ENCODE measurements at places on chromosomes 6 and 20.

- no peaks in the 10 kb centered on the region for H3K27me3 ChIP-seq
- H3K36me3 ChIP-seq, result peaks cover 4% of the 10 kb centered on the region
- DNase-seq, result no peak
- no peaks in the 10 kb centered on the region for H3K4me1 ChIP-seq
These were observed 91.2 kb downstream of the RALGAPA2 start for GRCh38 chr20:20621195-20621594.

GRCh38 chr20:4953881-4954280 is 47.4 kb downstream of the SLC23A2 start:
- H3K4me1 ChIP-seq, result peaks cover 13% of the 10 kb centered on the region
- DNase-seq, result no peak

DNA sequence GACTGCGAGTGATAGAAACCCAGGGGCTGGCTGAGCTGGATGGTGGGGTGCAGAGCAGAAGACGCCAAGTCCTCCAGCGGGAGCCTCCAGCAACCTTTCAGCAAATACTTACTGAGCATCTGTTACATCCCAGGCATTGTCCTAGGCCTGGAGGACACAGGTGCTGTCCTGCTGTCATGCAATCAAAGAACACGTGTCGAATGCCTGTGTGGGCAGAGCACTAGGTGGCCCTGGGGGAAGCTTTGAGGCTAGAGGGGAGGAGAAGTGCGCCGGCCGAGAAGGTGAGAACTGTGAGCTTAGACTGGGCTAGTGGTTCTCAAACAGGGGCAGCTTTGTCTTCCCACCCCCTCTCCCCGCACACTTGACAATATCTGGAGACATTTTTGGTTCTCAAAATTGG is 233.6 kb downstream of the BMP7 start:
- H3K27ac ChIP-seq, result no peak overlapping the region
- peaks cover 47% of the 10 kb centered on the region for H3K27me3 ChIP-seq
- H3K4me1 ChIP-seq, result peaks cover 6% of the 10 kb centered on the region
- no peak overlapping the region for H3K4me3 ChIP-seq
- H3K36me3 ChIP-seq, result no peaks in the 10 kb centered on the region
- DNase-seq, result no peak

GRCh38 chr6:62516291-62517141 is 230.5 kb upstream of the KHDRBS2 start:
- no peaks in the 10 kb centered on the region for H3K4me1 ChIP-seq
- no peaks in the 10 kb centered on the region for H3K27me3 ChIP-seq
- DNase-seq, result no peak
- H3K27ac ChIP-seq, result no peak overlapping the region
- H3K4me3 ChIP-seq, result no peak overlapping the region

DNA sequence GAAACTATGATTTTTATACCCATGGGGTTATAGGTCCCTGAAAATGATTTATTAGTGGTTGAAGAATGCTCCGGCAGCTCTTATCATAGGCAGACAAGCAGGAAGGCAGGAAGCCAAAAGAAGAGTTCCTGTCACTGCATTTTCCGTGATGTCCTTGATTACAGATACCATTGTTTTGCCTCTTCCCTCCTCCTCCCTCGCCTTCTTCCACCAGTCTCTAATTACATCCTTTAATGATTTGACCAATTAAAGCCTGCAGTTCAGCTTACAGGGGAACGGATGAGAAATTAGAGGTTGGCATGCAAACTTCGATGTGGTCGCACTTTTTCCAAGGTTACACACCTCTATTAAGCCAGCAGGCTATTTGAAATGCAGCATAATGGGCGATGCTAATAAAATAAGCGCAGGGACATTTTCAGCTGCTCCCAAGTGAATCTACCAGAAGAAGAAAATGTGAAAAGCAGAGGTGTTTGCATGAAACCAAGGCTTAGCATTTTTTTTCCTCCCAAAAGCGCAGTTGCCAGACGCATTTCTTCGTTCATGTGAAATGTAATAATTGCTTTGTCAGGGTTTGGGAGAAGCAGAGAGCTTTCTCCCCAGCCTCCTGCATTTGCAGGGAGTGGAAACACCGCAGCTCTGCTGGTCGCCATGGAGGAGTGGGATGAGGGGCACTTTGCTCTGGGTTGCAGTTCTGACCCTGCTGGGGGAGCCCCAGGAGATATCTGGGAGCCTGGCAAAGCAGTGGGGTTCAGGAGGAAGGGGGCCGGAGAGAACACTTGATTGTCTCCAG is 6.0 kb downstream of the NOX3 start:
- no peaks in the 10 kb centered on the region for H3K4me1 ChIP-seq
- no peaks in the 10 kb centered on the region for H3K36me3 ChIP-seq
- H3K27ac ChIP-seq, result no peak overlapping the region

DNA sequence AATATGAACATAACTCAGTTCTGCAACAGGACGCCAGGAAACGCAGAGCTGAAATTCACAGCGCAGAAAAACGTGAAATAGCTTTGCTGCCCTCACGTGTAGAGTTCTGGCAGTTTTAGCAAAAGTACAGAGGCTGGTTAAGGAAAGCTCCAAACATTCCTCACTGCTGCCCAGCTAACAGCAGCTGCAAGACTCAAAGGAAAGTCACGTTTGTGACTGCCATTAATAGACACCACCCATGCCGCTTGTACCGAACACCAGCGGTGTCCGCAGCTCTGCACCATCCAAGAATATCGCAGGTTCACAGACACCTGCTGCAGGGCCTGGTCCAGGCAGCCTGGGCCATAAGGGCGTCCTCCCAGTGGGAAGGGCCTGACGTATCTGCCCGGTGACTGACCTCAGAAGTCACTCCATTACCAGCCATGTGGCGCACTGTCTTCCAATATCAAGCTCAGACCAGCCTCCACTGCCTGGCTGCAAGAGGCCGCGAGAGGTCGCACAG is 61.4 kb downstream of the WDR27 start:
- no peak for DNase-seq
- H3K27ac ChIP-seq, result no peak overlapping the region
- no peaks in the 10 kb centered on the region for H3K4me1 ChIP-seq
- peaks cover 6% of the 10 kb centered on the region for H3K36me3 ChIP-seq

GRCh38 chr20:23932256-23932655 is 52.7 kb upstream of the CST5 start:
- peaks cover 33% of the 10 kb centered on the region for H3K27me3 ChIP-seq
- peaks cover 35% of the 10 kb centered on the region for H3K4me1 ChIP-seq
- no peak for DNase-seq
- H3K4me3 ChIP-seq, result no peak overlapping the region
- H3K27ac ChIP-seq, result no peak overlapping the region

DNA sequence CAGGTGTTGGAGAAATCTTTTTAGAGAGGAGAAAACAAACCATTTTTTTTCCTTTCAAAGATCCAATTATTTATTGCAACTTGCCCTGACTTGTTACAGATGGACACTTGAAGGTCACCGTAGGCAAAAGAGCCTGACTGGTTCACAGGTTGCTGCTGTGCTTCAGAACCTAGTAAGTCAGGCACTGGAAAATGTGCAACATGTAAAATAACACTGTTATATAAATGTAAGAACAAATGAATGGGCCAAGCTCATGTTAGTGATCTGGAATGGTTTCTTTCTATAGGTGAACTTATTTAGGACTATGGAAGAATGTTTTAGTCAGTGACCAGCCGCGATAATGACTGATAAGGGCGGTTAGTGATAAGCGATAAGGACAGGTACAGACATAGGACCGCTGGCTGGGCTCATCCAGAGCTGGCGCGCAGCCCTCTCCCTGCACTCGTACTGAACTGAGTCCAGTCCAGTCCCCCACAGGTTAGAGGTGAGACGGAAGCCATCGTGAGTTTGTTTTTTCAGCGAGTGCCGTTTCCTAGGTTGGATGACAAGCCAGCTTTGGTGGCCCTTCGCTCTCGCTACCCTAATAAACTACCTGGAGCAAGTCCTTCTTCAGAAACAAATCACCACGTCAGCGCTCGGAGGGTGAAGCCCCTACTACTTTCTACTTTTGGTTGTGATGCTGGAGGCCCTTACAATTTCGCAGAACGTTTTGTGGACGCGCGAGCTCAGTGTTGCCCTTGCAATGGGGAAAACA is 94.4 kb upstream of the PRDM1 start:
- no peak for DNase-seq
- peaks cover 57% of the 10 kb centered on the region for H3K27me3 ChIP-seq
- peaks cover 5% of the 10 kb centered on the region for H3K36me3 ChIP-seq
- H3K4me1 ChIP-seq, result peaks cover 27% of the 10 kb centered on the region
- peak overlapping the region; percentile 74 for H3K27ac ChIP-seq

DNA sequence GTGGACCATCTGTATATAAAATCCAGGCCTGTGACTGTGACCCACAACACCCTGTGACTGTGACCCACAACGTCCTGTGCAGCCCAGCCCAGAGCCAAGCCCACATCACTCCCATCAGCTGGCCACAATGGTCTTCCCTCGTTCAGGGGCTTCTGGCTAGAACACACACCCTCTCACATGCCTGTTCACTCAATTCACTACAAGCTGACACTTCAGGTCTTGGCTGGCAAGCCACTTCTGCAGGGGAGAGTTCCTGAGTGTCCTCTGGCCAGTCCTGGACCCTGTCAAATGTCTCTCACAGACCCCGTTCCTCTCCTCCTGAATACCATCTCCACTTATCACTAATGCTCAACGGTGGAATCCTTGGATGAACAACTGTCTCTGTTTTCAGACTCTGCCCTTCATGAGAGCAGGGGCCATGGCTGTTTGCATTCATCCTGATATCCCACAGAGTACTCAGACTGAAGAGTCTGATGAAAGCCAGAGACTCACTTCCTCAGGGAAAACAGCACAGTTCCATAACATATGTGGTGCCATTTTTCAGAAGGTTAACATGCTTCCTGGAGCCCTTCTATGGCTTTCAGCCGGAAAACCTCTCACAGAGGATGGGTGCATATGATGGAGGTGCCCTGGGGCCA is 56.0 kb downstream of the MYH7B start:
- no peak overlapping the region for H3K4me3 ChIP-seq
- peak overlapping the region; percentile 53 for H3K27ac ChIP-seq
- no peak for DNase-seq
- peaks cover 13% of the 10 kb centered on the region for H3K4me1 ChIP-seq
- H3K36me3 ChIP-seq, result peaks cover 17% of the 10 kb centered on the region

DNA sequence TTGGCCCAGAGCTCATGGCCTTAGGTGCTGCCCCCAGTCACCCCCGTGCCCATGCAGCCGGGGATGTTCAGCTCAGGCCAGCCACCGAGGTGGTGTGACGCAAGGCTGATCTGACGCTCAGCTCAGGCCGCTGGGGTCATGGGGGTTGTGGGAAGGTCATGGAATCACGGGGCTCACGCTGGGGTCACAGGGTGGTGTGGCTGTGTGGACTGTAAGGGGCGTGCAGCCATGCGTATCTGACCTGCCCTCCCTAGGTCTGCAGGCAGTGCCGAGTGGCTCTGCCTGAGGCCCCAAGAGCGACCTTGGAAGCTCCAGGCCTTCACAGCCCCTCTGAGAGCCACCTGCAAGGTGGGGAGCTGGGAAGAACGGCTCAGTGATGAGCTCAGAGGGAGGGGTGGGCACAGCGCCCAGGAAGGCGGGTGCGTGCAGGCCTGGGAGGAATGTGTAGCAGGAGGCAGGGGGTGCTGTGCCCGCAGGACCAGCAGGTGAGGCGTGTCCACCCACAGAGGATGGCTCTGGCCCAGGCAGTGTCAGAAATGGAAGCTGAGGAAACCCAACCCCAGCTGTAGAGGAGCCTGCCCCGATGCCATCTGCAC is 27.8 kb downstream of the CHRNA4 start:
- no peak overlapping the region for H3K27ac ChIP-seq
- no peak for DNase-seq
- H3K27me3 ChIP-seq, result peaks cover 25% of the 10 kb centered on the region
- peaks cover 7% of the 10 kb centered on the region for H3K36me3 ChIP-seq
- H3K4me1 ChIP-seq, result no peaks in the 10 kb centered on the region

DNA sequence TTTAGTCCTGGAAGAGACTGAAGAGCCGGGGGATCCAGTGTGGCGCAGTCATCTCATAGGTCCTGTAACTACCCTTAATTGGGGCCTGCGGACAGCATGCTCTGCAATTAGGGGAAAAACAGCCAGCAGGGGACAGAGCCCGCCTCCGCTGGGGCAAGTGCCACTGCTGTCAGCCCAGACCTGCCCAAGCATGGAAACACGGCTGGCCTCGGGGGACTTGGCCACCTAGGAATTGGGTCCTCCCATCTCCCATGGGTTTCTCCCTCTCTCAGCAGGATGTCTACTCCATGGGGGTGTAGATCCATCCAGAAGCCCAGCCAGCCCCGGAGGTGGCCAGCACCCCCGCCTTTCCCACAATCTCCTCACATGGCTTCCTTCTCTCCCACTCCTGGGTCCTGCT is 3.6 kb downstream of the GHRH start:
- no peak overlapping the region for H3K27ac ChIP-seq
- peaks cover 7% of the 10 kb centered on the region for H3K27me3 ChIP-seq
- no peak for DNase-seq
- H3K4me3 ChIP-seq, result no peak overlapping the region

GRCh38 chr20:49466114-49466912 is 16.2 kb downstream of the KCNB1 start:
- no peak for DNase-seq
- no peak overlapping the region for H3K4me3 ChIP-seq
- no peaks in the 10 kb centered on the region for H3K4me1 ChIP-seq
- peaks cover 37% of the 10 kb centered on the region for H3K27me3 ChIP-seq

- H3K36me3 ChIP-seq, result no peaks in the 10 kb centered on the region
- no peak overlapping the region for H3K4me3 ChIP-seq
- H3K4me1 ChIP-seq, result no peaks in the 10 kb centered on the region
- H3K27me3 ChIP-seq, result no peaks in the 10 kb centered on the region
- no peak for DNase-seq
These were observed 142.8 kb downstream of the ADGB start for GRCh38 chr6:146741609-146742008.

GRCh38 chr20:17904027-17904426 is 64.6 kb downstream of the SNX5 start:
- no peak overlapping the region for H3K4me3 ChIP-seq
- no peak for DNase-seq
- no peaks in the 10 kb centered on the region for H3K36me3 ChIP-seq
- peaks cover 5% of the 10 kb centered on the region for H3K4me1 ChIP-seq
- no peak overlapping the region for H3K27ac ChIP-seq

DNA sequence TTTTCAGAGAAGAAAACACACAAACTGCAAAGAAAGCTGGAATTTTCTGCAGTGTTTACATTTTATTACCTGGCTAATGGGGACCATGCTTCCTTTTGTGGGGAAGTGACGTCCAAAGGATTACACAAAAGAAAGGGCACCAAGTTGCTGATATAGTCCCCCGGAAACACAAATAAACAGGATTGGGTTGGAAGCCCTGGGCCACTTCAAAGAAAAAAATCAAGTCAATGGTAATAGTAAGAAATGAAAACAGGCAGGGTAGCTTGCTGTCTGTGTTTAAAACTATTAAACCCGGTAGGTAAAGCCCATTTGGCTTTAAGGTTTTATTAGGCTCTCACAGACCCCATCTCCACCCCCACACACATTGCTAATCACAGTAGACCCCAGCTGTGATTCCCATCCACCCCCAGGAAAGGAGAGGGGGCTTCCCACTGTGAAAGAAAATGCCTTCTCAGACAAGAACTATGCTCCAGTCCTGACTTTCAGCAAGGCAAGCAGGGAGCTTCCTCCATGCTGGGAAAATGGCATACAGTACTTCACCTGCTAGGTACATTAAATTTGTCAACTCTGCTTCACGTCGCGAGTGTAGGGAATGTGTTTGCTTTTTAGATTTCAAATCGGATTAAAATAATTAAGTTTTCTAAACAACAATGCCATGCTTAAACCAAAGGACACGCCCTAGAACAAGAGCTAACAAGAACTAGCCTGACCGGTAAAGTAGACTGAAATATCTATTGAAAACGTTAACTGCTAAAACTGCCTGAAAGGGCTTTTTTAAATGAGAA is 1.1 kb downstream of the PERP start:
- peaks cover 40% of the 10 kb centered on the region for H3K27me3 ChIP-seq
- H3K4me1 ChIP-seq, result peaks cover 13% of the 10 kb centered on the region
- H3K36me3 ChIP-seq, result no peaks in the 10 kb centered on the region
- no peak overlapping the region for H3K27ac ChIP-seq
- peak overlapping the region; percentile 84 for H3K4me3 ChIP-seq

GRCh38 chr6:41535766-41536165 is 10.4 kb upstream of the FOXP4 start:
- H3K4me3 ChIP-seq, result no peak overlapping the region
- H3K27me3 ChIP-seq, result peaks cover 5% of the 10 kb centered on the region
- no peak for DNase-seq
- H3K36me3 ChIP-seq, result no peaks in the 10 kb centered on the region
